ENCODE measurements at places on chromosomes 11 and 22.

DNA sequence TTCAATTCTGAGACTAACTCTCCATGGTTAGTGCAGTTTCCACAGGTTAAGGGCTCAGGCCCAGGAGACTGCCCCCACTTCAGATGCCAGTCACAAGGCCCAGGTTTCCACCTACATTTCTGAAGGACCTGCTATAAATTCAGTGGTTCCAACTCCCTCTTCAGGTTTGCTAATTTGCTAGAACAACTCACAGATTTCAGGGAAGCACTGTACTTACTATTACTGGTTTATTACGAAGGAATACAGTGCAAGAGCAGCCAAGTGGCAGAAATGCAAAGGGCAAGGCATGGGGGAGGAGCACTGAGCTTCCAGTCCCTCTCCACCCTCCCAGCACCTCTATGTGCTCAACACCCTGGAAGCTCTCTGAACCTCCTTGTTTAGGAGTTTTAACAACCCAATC is 39.3 kb upstream of the SPON1 start:
- DNase-seq = no peak

- DNase-seq = no peak
Measured at GRCh38 chr11:41289408-41289807, 170.0 kb downstream of the LRRC4C start.

DNA sequence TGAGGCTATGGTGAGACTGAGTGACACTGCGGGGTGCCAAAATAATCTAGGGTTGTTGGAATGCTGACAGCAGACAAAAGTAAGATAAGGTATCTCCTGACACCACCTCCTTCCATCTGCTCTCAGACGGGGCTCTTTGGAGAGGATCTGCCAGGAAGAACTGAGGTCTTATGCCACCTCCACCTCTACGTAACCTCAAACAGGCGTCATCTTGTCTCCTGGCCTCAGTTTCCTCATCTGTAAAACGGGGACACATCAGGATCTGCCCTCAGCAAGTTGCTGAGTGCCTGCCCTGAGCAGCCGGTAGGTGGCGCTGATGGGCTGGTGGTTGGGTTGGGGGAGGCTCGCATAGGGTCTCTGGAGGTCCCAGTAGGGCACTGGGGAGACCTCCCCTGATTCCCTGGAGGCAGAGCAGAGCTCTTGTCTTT is 1.7 kb upstream of the MYEOV start:
- DNase-seq = peak; percentile 30

DNA sequence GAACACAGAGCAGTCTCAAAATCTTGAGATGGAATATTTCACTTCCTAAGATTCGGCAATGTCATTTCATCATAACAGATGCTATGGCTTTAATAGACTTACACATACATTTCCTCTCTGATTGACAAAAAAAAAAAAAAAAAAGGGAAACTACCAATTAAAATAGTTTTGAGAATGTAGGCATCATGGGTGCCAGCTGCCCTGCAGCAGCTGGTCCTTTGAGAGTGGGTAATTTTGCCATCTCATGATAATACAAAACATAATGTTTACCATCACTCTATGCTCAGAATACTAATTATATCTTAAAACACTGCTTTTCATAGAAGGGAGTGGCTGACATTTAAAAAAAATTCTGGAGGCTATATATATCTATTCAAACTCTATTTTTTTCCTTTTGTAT is 775.6 kb upstream of the CCDC90B start:
- no peak for DNase-seq

DNA sequence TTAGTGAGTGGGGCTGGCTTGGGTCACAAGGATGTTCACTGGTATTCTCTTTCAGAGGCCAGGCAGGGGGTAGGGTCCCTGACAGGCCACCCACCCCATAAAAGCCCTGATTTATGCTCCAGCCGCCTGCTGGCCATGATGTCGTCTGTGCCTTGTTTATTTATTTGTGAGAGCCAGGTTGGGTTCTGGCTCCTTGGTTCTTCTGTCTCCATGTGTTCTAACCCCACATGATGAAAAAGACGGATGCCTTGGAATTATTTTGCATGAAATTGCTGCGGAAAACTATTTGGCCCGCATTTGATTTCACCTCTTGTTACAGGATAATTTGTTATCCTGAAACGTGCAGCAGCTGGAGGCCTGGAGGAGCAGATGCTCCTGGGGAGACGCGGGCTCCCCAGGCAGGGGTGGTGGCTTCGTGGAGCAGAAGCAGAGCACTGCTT is 46.3 kb upstream of the WNT11 start:
- DNase-seq = no peak

DNA sequence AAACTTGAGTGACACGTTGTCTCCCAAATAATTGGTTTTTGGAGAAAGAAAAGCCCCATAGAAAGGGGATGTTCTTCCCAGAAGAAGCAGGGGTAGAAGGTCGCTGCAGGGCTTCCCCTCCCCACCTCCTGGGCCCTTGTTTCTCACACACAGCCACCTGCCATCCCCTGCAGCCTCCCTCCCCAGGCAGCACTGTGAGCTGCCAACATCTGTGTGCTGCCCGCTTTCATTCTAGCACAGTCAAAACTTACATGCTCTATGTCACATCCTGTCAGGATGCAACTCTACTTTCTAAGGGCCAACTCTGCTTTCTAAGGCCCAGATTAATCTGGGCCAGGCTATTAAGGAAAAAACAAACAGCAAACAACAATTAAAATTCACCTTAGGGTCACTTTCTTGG is 309.4 kb upstream of the ZC3H12C start:
- DNase-seq = no peak

- no peak for DNase-seq
Measured at GRCh38 chr11:115503083-115503885, 931 bp downstream of the CADM1 start.

DNA sequence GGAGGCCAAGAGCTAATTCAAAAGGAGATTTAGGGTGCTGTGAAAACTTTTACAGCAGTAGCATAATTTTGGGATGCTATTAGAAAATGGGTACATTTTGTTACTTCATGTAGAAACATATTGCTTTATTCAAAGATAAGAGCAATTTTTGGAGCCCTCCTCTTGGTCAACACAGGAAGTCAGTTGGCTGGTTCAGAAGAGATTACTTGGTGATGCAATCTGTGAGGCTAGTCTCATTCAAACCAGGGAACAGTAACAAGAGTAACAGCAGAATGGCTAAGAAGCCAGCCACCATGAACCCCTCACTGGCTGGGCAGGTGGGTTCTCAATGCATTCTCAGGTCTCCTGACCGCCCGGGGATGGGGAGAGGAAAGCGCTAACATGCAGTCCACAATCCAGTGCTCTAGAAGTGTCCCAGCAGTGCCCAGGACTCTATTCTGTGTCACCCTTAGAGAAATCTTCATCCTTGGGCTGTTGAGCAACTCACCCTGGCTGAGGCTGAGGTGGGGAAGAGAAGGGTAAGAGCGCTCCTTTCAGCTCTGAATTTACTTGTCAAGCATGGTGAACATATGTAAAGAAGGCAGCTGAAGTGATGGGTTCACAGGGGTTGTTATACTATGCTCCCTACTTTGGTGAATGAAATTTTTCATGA is 262.2 kb upstream of the UBASH3B start:
- DNase-seq = no peak

DNA sequence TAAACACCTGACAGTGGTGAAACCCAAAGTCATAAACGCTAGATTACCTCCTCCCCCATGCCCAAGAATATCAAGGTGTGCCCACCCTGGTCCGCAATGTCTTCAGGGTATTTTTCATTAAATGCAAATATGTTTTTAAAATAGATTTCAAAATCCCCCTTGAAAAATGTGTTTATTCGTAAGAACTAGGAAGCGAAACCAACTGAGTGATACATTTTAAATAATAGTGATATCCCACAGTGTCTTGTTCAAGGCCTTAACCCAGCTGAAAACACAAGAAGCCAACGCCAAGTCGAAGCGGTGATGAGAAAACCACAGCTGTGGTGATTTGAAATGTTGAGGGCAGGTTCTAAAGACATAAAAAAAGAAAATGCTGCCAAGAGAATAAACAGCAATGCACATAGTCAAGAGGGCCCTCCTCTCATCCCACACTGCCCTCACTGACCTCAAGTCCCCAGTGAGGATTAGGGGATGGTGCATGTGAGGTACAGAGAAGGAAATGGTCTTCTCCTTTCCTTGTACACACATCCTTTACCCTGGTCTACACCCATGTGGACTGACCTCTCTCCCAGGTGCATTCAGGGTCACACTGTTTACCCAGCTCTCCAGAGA is 25.5 kb downstream of the KCNJ1 start:
- DNase-seq = no peak

DNA sequence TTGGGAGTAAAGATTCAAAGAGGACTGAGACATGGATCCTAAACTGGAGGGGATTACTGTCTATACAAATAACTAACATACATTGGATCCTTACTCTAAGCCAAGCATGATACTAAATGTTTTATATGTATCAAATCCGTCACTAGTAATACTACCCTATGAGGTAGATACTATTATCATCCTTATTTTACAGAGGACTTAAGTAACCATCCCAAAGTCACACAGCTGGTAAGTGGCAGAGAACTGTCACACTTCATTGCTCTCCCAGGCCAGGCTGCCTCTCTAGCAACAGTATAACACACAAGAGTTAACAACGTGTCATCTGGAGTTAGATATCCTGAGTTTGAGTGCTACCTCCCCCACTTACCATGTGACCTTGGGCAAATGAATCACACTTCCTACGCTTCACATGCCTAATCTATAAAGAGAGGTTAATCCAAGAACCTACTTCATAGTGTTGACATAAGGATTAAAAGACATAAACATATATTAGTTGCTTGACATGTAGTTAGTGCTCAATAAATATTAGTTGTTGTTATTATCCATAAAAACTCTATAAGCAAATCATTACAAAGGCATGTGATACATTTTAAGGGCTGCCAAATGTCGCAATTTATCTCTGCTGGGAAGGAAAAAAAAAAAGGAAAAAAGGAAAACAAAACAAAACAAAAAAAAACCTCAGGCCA is 33.8 kb upstream of the SPON1 start:
- DNase-seq = no peak

DNA sequence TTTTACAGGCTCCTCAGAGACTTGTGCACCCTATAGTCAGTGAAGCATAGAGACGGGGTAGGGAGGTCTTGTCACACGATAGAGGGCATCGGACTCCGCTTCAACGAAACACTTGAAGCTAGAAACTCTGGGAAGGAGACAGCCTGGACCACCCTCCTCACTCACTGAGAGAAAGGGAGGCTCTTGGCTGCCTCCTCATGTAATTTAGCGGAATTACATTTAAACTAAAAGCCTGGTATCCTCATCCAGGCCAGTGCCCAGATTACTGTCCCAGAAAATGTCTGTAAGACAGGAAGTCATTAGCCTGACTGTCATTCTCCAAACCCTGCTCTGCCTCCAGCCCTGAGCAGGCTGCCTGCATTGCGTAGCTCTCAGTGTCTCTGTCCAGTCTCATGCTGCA is 36.0 kb downstream of the TTLL1 start:
- DNase-seq = no peak

DNA sequence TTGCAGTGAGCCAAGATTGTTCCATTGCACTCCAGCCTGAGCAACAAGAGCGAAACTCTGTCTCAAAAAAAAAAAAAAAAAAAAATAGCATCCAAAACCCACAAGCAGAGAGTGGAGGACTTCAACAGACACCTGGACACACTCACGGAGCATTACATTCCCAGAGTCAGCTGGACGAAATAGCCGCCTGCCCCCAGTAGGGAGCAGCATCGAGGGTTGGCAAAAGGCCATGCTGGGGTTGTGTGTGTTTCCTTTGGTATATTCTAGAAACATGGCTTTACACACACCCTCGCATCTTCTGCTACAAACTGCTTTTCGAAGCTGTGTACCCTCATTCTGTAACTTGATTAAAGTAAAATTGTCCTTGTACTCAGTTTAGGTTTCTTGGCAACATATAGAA is 5.3 kb downstream of the ADA2 start:
- peak; percentile 32 for DNase-seq

DNA sequence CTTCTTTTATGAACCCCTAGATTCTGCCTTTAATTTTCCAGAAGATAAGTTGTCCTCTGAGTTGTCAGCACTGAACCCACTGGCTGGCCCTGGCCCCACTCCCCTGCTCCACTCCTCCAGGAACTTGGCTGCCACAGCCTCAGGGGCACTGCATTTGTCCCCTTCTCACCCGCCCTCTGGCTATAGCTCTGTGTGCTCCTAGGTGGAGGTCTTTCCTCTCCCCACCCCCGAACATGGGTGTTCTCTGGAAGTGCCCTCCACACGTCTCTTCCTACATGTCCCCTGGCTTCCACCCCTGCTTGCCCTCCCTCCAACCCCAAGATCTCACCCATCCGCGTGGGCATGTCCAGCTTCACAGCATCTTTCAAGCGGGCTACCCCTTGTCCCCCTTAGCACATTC is 137.7 kb upstream of the TEAD1 start:
- no peak for DNase-seq

GRCh38 chr11:100777103-100777502 is 90.0 kb downstream of the ARHGAP42 start:
- no peak for DNase-seq

GRCh38 chr11:78786746-78787145 is 212.1 kb upstream of the NARS2 start:
- no peak for DNase-seq

DNA sequence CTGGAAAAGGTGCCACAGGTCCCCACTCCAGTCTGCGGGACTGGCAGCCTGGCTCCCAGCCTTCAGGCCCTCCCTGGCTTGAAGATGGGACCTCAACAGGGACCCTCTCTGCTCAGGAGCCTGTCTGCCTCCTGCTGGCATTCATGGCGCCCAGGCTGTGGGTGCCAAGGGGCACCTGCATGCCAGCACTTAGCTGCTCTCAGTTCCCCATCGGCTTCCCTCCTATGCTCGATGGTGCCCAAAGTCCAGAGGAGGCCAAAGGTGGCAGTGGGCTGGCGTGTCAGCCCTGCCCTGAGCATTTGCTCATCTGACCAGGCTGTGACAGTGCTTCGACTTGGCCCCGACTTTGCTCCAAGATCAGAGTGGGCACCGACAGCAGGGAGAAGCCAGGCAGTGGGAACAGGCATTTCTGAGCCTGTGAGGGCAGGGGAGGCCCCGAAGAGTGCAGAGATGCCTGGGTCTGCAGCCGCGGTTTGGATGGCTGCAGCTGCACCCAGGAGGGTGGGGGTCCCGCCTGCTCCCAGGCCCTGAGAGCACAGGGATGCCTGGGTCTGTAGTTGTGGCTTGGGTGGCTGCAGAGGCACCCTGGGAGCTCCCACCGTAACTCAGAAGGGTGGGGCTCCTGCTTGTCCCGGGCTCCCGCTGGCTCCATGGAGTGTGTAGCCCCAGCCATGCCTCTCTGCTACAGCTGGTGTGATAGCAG is 463.6 kb downstream of the TBC1D22A start:
- DNase-seq = no peak

DNA sequence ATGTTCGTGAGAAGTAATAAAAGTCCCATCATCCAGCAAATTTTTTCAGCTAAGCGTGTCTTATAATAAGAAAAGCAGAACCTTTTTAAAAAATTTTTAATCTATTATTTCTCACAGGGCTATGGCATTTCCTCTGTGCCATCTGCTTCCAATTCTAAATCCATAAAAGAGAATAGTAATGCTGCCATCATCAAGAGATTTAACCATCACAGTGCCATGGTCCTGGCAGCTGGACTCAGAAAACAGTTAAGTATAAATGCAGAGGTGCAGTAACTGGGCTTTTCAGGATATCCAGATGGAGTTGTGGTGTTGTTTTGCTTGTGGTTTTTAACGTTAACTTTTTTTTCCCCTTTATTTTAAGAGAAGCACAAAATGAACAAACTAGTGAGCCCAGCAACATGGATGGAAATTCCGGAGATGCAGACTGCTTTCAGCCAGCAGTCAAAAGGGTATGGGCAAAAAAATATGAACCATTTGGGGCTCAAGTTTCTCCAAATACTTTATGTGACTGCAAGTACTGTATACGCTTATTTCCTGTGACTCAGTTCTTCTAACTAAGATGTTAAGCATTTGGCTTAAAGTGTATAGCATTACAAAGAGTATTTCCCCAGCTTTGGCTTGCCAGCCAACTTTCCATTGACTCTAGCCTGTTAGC is 25.2 kb downstream of the GTF2H1 start:
- DNase-seq = no peak

All from activated CD4-positive, alpha-beta T cell treated with anti-CD3 and anti-CD28 coated beads for 1 hour (primary cell).